ENCODE measurements at places on chromosomes 3 and 15. TPM values are rescaled to one million over a fixed set of nuclear protein-coding genes. Genes with fewer than 3 reads are reported as not detected.
A peak's percentile ranks its signal among the peaks of the same experiment; 100 is the strongest.

- no peak for DNase-seq
Observed at GRCh38 chr3:69012800-69013252, 658 bp downstream of the EOGT start.

- no peak for DNase-seq
Observed at GRCh38 chr15:79987569-79987955, 16.6 kb upstream of the BCL2A1 start.

- DNase-seq = no peak
Observed at GRCh38 chr3:98594628-98595324, 1.4 kb upstream of the CPOX start.

DNA sequence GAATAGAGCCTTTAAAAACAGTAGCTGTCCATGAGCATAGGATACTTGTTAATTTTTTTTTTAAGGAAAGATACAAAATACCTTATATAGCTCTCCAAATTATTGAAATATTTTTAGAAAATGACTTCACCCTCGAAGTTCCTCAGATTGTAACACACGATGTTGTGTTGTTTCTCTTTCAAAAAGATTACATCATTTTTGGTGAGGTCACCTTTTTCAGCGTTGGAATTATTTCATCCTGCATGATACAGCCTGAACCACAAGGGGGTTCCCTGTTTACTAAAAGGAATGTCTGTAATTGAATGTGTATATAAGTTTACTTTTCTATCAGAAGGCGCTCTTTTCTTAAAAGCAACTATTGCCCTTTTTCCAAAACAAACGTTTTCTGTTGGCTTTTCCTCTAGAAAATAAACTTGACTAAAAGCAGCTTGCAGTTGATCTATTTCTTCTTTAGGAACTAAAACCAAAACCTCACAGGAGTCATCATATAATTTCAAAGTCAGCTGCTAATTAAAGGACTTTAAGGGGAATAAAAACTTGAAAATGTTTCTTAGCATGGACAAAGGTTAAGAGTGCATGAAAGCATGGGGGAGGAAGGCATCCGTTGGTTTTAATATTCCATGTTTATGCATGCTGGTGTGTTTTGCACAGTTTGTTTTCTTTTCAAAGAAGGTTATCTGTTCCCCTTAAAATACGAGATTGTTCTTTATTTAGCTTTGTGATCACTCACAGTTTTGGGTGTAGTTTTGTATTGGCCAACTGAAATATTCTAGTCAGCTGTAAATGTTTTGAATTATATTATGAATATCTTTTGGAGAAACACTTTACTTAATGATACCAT, 29.4 kb downstream of the LYSMD4 start:
- no peak for DNase-seq

- no peak for DNase-seq
Observed at GRCh38 chr15:39512643-39513042, 68.2 kb upstream of the THBS1 start.

GRCh38 chr15:96340598-96341512, 10.4 kb downstream of the NR2F2 start:
- peak; percentile 2 for DNase-seq

DNA sequence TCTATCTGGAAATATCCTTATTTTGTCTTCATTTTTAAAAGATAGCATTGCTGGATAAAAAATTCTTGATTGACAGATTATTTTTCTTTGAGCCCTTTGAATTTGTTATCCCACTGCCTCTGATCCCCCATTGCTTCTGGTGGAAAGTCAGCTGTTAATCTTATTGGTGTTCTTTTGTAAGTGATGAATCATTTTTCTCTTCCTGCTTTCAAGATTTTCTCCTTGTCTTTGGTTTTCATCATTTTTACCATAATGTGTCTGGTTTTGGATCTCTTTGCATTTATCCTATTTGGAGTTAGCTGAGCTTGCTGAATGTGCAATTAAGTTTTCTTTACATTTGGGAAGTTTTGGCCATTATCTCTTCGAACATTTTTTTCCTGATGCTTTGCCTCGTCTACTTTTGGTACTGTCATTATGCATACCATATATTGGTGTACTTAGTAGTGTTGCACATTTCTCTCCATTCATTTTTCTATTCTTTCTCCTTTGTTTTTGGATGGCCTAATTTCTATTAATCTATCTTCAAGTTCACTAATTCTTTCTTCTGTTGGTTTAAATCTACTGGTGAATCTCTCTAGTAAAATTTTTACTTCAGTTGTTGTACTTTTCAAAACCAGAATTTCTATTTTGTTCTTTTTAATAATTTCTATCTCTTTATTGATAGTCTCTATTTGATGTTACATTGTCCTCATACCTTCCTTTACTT, 440.0 kb upstream of the PROK2 start:
- no peak for DNase-seq

DNA sequence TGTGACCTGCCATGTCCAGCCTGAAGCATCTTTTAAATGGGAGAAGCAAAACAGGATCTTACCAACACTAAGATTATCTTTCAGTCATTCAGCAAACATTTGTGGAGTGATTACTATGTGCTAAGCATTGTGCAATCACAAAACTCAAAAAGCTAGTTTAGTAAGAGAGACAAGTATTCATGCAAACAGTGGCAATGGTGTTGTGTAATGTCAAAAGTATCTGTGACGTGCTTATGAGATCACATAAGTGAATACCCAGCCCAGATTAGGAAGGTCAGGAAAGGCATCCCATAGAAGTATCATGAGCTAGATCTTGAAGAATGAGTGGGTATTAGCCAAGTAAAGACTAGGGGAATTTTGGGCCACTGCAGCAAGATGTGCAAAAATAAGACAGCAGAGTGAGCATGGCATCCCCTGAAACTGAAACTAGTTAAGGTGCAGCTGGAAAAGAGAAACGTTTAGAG, 32.1 kb downstream of the SEC62 start:
- DNase-seq = no peak

DNA sequence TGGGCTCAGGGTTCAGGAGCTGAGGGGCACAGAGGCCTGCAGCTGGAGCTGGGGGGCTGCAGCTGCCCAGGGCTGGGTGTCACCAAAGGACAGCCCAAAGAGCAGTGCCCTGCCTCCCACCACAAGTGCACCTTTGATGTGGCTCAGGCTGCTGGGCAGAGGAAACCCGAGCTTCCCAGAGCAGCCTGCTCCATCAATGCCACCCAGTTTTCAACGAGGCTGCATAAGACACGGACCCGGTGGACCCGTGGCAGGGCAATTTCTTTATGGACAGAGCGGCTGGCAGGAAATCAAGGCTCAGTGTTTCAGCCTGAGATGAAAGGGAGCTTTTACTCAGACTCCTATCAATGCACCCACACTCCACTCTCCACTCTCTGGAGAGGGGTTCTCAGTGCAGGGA, 18.7 kb downstream of the SEMA5B start:
- DNase-seq = no peak

DNA sequence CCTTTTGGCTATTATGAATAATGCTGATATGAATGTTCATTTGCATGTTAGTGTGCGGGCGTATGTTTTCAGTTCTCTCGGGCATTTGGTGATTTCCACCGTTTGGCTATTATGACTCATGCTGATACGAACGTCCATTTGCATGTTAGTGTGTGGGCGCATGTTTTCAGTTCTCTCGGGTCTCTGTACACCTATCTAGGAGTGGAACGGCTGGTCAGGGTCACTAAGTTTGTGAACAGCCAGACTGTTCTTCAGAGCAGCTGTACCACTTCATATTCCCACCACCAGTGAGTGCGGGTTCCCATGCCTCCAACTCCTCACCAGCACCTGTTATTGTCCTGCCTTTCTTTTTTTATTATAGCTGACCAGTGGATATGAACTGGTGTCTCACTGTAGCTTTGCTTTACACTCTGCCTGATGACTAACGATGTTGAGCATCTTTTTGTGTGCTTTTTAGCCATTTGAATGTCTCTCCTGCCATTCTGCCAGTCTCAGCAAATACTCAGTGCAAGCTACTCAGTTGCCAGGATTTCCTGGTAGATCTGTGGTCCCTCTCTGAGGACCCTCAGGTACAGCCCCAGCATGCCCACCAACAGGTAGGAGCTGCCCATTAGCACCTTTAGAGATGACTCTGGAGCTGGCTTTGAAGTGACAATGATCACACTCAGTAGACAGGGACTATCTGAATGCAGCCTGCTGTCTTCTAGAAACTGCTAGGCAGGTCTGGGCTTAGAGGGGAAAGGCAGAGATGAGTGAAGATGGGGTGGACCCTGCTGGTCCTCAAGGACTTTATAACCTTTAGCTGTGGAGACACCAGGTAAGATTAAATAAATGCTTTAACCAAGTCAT, 141.1 kb downstream of the XXYLT1 start:
- no peak for DNase-seq

- DNase-seq = no peak
Observed at GRCh38 chr3:187256051-187256616, 35.4 kb downstream of the MASP1 start.

DNA sequence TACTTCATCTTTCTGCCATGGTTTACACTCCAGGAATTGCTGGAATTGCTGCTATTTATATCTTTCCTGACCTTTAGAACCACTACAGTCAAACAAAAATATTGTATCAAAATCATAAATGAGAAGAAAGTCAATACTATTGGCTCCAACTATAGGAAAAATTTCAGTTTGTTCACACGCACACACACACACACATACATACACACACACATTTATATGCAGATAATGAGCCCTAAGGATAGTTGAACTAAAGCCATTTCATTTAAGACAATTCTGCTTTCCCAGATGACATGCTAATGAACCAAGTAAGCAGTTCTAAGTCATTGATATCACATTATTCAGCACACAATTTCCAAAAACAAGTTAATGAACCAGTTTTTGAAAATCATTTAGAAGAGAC, 627.3 kb downstream of the PLOD2 start:
- no peak for DNase-seq

DNA sequence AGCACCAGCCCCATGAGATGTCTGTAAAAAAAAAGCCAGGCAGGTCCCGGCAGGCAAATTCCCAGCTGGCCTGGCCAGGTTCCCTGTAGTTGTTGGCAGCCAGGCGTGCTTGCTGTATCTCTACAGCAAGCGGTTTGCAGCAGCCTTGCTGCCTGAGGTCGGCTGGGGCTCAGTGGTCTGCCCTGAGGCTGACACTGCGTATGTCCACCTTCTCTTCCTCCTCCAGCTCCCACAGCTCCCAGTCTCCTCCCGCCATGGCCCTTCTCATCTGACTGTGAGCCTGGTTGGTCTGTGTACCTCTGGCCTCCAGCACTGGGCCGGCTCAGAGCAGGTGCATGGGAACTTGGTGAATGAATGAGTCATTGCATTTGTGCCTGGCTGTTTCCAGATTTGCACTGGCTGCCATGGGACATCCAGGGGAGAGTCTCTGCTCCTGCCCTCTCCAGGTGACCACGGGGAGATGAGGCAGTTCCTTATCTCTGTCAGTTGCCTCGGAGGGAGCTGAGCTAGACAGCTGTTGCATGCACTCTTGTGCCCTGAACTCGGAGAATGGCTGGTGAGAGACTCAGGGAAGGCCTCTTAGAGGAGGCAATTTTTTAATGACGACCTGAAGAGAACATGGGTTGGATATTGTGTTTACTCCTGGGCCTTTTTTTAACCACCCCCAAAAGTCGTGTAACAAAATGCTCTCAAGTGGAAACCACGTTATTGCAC, 43.0 kb downstream of the SPSB4 start:
- no peak for DNase-seq

VEPH1 gene
- not detected for total RNA-seq

FILIP1L gene
- total RNA-seq = 0.08 TPM

SLC22A14 gene
- not detected for total RNA-seq

CLPX gene
- total RNA-seq = 66.6 TPM

GRAMD2A gene
- total RNA-seq = not detected

PLCL2 gene
- total RNA-seq = 17.8 TPM

CCNB2 gene
- 120 TPM for total RNA-seq

ACP3 gene
- total RNA-seq = not detected

ARIH2 gene
- 116 TPM for total RNA-seq

Measured in activated naive CD4-positive, alpha-beta T cell treated with anti-CD3 and anti-CD28 coated beads, Interleukin-2, amount 50 U/mL, for 72 hours (primary cell).